ENCODE measurements at places on chromosomes 7 and 10. TPM values are rescaled to one million over a fixed set of nuclear protein-coding genes. Genes with fewer than 3 reads are reported as not detected.

The EBF3 gene
- not detected for total RNA-seq

- no peak for DNase-seq
These were observed 25.8 kb upstream of the PIP4K2A start for GRCh38 chr10:22740180-22740579.

GRCh38 chr7:21450941-21451340 lies 23.1 kb downstream of the SP4 start:
- DNase-seq: no peak

GRCh38 chr7:17063045-17063383 lies 181.2 kb upstream of the AGR3 start:
- no peak for DNase-seq

The ASZ1 gene
- not detected for total RNA-seq

Data from activated CD4-positive, alpha-beta T cell treated with anti-CD3 and anti-CD28 coated beads, Interleukin-2, amount 10 ng/mL, durations not matched to agents 24 days and 14 days (primary cell).